ENCODE measurements at places on chromosomes 5 and 9. TPM values are rescaled to one million over a fixed set of nuclear protein-coding genes. Genes with fewer than 3 reads are reported as not detected.

DNA sequence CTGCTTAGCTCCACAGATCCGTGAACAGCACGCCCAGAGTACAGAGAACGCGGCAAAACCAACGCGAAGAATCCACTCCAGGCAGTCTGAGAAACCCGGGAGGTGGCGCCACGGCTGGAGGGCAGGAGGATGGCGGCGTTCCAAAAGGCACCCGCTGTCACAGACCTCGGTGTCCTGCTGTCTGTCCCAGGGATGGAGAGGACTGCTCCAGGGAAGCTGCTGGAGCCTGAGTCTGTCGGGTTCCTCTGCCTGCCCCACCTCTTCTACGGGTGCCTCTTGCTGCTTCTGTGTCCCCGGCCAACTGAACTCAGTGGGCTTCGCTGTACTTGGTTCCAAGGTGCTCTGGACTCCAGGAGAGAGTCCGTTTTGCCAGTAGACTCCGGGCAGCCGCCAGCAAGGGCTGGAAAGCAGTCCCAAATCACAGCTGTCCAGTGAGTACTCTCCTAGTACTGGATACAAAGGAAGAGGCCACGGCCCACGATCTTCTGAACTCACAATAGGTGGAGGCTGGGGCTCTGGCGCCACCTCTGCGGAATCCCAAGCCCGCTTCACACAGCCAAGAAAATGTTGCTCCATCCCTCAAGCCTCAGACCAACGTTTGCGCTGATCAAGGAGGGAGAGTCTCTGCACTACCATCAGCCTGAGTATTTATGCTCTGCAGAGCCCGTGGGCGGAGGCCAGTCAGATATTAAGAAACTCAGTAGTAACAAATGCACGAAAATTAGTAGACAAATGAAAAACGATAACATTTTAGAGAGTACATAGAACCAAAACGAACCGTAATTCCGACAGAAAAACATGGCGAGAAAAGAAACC lies 440 bp downstream of the ANXA2R start:
- no peak for DNase-seq

The PCDHGA8 gene
- 20.9 TPM for total RNA-seq

DNA sequence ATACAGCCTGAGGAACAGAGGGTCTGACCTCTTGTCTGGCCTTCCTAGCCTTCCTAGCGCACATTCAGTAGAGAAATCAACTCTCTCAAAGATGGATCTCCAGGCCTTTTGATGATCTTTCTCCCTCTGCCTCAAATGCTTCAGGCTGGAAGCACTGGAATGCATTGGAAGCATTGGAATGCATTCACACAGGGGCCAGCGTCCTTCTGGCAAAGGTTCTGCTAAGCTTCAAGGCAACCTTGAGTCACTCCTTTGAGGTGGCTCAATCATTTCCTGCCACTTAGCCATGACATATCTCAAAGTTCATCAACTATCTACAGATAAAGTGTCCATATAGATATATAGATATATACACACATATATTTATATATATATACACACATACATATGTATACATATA lies 42.9 kb downstream of the OR2K2 start:
- no peak for DNase-seq

DNA sequence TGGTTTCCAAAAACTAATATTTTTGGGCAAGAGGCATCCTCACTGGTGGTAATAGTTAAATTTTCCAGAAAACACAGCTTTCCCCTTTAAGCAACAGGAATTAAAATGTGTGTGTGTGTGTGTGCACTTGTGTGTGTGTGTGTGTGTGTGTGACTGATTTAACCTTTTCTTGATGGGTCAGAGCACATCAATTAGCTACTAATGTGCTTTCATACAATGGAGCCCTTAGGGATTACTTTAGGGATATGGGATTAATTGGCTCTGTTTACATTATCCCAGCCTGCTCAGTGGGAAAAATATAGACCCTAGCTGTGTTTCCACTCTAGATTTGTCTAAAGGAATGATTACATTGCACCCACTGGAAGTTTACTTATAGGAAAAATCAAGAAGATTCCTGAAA lies 6.5 kb downstream of the PLCXD3 start:
- DNase-seq, result no peak

DNA sequence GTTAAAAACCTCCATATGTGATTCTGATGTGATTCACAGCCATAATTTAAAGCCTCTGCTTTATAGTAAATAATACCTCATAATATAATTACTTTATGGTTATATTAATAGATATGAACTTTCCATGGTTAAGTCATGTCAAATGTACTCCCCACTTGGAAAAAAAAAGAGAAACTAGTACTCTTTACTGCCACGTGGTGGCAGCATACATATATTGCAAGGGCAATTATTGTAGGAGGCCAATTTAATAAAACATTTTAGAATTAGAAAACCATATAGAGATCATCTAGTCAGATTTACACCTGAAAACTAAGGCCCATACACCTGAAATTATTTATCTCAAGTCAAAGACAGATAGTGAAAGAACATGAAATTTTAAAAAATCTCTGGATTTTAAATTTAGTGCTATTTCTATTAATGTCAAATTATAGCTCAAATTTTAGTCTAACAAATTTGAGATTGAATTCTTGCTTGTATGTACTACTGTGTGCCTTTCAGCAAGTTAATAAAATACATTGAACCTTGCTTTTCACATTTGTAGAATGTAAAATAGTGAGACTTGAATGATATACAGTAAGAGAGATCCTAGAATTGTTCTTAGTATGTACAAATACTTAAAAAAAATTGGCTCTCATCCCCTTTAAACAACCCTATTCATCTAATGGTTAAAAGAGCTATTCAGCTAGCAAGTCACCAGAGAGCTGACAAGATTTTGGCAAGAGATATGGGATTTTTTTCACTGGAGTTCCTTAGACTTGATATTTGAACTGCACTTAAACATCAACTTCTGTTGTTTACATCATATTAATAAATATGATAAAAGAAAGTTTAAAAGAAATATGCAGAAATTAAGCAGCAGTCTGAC lies 603.8 kb downstream of the TLE4 start:
- peak; percentile 2 for DNase-seq

DNA sequence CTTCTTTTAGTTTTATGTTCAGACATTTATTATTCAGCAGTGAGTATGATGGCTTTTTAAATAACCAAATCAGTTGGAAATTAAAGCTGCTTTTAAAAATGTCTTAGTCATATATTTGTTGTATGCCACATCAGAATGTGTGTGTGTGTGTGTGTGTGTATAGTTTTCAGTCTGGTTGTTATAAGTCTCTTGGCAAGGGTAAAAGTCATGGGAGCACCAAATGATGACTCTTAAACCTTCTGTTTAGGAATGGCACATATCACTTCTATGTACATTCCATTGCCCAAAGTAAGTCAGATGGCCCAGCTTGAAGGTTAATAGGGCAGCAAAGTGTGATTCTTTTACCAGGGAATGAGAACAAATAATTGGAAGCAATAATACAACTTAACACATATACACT lies 135.9 kb downstream of the RNF180 start:
- DNase-seq, result no peak

GRCh38 chr9:89402695-89403427 lies 84.6 kb downstream of the SECISBP2 start:
- no peak for DNase-seq

GRCh38 chr9:88916894-88917293 lies 74.4 kb upstream of the S1PR3 start:
- no peak for DNase-seq

GRCh38 chr5:167261309-167262100 lies 1029.9 kb upstream of the WWC1 start:
- no peak for DNase-seq

The TRPM3 gene
- 49.7 TPM for total RNA-seq

The IRX1 gene
- total RNA-seq, result 25.4 TPM

- no peak for DNase-seq
These were observed 42.2 kb downstream of the BAAT start for GRCh38 chr9:101342595-101342994.

DNA sequence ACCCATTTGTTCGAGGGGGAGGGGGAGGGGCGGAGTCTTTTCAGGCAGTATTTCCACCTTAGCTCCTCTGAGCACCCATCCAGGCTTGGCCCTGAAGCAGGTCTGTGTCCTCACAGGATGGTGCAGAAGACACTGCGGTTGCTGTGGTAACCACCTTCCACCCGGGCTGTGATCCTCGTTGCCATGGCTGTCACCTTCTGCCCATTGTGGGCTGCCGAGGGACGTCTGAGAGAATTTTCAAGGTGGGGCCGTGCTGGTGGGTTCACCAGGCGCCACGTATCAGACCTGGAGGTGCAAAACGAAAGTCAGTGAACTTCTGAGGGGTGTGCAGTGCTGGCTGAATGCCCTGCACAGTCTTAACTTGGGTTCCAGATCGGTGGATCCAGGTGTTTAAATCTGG lies 26.7 kb downstream of the POLR1E start:
- DNase-seq, result no peak

DNA sequence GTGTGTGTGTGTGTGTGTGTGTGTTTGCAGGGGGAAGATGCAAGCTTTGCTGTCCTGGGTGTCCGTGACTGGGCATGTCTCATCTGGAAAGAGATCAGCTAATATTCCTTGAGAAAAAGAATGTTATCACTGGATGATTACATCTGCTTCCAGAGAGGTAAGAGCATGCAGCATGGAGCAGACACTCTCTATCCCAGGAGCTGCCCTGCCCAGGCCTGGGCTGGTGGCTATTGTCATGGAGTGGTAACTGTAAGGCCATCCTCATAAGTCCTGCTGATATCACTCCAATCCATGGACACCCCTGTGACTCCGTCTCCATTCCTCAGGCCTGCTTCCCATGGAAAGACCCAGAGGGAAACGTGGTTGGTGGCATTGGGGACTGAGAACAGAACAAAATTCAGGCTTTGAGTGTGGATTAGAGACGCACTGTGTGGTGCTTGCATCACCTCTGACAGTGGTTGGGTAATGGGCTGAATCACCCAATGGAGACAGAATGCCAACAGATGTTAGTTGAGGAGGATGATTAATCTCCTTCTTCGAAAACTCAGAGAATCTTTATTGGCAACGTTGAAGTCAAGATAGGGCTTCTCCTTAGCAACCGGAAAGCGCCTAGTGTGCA lies 52.0 kb upstream of the KCNIP1 start:
- DNase-seq, result no peak

The UNC5A gene
- total RNA-seq, result 9.3 TPM

DNA sequence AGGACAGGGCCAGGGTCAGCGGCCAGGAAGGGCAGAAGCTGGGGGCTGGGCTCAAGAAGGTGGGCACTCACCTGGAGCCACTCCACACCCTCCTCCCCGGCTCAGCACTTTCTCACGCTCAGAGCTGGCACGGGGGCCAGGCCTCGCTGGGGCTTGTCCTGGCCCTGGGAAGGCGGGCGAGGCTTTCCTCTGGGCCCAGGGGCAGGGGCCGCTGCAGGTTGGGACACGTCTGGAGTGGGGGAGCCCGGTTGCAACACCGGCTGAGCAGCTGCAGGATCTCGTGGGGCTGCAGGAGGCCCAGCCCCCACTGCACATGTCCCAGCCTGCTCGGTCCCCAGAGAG lies 38.9 kb upstream of the EGFL7 start:
- DNase-seq, result no peak

The TMEM215 gene
- 0.91 TPM for total RNA-seq

The SLC25A2 gene
- total RNA-seq, result 0.36 TPM

The MAMDC2 gene
- total RNA-seq, result 9.6 TPM

The SLC45A2 gene
- 1.2 TPM for total RNA-seq

The NR6A1 gene
- 2.9 TPM for total RNA-seq

- DNase-seq, result no peak
These were observed 1.5 kb downstream of the AK6 start for GRCh38 chr5:69367697-69368279.

The SCGB3A1 gene
- not detected for total RNA-seq

The HAVCR2 gene
- total RNA-seq, result 4.5 TPM

- DNase-seq, result no peak
These were observed 75.7 kb upstream of the FBN2 start for GRCh38 chr5:128613766-128614165.

- no peak for DNase-seq
These were observed 223.2 kb downstream of the TLR4 start for GRCh38 chr9:117927354-117927753.

DNA sequence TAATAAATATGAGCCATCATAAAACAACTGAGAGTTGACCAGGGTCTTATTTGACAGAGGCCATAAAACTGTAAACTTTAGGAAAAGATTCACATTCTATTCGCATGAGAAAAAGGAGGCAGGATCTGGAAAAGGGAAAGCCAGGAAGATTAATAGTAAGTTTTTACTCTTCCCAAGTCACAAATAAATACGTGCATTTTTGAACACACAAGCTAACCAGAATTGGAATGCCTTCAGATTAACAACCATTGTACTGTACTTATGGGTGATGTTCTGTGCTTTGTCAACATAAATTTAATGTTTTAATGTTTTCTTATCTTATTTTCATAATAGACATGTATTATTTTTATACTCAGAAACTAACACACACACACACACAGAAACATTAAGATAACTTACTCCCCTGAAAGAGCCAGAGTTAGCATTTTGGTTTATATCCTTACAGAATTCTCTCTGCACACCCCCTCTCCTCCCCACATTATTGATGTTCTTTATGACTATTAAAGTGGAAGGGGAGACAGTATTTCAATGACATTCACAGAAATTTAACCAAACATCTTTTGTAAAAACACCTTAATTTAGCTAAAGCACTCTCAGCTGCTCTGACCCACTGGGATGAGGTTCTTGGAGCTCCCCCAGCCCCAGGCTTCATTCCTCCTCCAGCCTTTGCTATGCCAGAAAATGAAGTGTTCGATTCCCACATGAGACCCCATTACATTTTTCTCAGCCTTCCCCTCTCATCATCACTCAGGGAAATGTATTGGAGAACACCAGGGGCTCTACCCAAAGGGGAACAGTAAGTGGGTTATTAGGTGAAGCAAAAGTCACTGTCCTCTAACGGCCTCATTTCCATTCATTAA lies 155.5 kb downstream of the ESM1 start:
- DNase-seq, result no peak

DNA sequence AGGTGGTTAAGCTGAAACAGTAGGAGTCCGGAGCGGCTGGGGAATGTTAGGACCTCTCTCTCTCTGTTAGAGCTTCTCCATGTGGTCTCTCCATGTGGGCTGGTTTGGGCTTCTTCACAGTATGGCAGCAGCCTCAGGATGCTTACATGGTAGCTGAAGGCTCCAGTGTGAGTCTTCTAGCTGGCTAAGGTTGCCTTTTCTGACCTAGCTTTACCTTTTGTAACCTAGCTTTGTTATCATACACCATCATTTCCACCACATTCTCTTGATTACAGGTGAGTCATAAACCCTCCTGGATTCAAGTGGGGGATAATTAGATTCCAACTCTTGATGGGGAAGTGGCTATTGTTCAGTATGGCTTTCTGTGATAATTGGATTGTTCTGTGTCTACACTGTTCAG lies 98.5 kb downstream of the MTREX start:
- DNase-seq, result no peak

GRCh38 chr5:162638849-162639248 lies 571.3 kb downstream of the GABRG2 start:
- no peak for DNase-seq

DNA sequence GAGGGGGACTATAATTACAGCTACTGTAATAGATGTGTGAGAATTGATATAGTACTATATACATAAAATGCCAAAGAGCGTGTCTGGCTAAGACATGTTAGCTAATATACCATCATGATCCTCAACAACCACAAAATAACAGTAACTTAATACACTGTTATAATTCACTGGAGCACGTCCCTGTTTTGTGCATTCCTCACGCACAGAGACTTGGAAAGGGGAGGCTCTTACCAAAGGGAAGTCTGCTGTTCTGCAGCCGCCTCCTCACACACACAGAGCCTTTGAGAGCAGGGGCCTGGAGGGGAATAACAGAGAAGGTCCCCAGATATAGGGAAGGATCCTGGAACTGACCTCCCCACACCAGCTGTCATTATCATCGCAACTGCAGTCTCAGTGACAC lies 97.3 kb downstream of the ANKRD18A start:
- no peak for DNase-seq

GRCh38 chr9:7960320-7961050 lies 160.9 kb upstream of the DMAC1 start:
- no peak for DNase-seq

The FER gene
- total RNA-seq, result 63.8 TPM
